ENCODE measurements at places on chromosomes 4 and X.
A peak's percentile ranks its signal among the peaks of the same experiment; 100 is the strongest.

DNA sequence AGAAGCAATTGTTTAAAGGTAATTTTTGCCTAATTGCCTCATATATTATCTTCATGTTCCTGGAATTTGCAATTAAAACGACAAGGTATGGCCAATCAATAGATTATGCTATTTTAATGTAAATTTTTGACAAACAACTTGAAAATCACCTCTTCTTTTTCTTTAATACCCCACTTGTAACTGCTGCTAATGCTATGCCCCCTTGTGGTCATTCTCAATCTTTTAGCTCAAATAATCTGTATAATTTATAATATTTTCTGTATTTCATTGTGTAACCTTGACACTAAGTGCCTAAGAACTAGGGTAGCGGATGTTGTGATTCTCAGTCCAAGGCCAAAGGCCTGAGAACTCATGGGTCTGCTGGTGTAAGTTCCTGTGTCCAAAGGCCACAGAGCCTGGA lies 831.7 kb upstream of the POU3F4 start:
- peak; percentile 18 for DNase-seq

DNA sequence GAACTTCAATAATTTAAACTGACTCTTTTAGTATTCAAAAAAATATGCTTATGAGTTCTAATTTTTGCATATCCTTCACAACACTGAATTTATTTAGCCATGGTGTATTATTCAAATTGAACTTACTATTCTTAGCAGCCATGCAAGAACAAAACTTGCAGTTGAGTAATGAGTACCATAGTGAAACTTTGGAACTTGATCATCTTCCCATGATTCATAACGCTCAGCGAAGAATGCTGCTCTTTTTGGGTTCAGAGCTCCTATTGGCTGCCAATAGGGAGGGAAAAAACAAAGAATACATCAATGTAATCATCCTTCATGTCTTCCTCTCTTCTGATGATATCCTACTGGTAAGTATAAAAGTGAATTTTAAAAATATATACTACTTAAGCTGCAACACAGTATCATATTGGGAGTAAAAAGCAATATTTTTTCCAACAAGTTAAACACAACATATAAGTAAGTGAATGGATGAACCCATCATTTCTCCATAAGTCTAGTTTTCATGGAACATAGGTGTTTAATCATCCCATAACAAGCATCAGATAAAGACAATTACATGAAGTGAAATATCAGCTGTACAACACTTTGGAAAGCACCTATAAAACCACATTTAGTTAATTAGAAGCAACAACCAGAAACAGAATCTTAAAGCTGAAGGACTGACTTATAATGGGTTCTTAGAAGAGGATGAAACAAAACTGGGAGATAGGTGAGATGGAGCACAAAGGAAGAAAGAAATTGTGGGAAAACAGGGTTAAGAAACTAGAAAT lies 145.2 kb upstream of the MAB21L2 start:
- DNase-seq, result no peak

DNA sequence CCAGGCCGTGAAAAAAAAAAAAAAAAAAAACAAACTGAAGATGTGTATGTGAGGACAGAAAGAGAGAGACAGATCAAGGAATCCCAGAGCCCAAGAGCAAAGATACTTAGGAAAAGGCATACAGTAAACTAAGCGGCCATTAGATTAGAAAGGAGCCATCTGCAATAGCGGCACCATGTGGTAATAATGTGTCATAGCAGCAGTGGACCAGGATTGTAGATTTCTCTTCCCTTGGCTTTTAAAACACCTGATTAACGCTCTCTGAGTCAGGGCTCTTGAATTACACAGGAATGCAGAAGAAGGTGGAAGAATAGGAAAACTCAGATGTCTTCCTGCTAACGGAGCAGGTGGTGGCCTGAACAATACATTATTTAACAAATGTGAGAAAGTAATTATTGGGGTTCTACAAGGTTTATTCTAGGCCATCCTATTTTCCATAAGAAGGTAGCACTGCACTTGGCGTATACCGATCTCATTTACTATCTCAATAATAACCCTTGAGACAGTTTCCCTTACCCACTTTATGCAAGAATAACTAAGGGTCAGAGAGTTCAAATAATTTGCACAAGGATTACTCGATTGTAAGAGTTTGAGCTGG lies 182.7 kb downstream of the KCNIP4 start:
- DNase-seq, result peak; percentile 78

DNA sequence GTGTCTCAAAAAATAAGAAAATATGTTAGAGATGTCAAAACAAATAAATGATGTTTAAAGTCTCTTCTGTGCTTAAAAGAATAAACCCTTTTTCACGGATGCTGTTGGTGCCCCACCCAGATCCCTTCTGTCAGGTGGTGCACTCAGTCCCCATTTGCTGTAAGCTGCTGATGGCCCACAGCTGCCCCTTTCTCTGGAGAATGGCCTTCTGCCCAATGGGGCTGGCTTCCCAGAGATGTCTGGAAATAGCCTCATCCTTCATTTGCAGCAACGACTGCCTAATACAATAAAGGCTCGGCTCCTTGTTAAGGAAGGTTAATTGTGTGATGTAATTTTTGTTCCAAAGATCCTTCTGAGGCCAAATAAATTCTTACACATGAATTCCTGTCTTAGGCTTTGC lies 31.8 kb downstream of the ETNPPL start:
- DNase-seq, result no peak

GRCh38 chr4:40038977-40039376 lies 17.7 kb upstream of the N4BP2 start:
- no peak for DNase-seq

GRCh38 chr4:26909369-26909768 lies 48.7 kb downstream of the STIM2 start:
- DNase-seq, result no peak

Data from choroid plexus epithelial cell (primary cell).